ENCODE measurements at places on chromosomes 6 and 20. TPM values are rescaled to one million over a fixed set of nuclear protein-coding genes. Genes with fewer than 3 reads are reported as not detected.

The MEP1A gene
- not detected for total RNA-seq

The DZANK1 gene
- 1.8 TPM for total RNA-seq

The SLC22A3 gene
- total RNA-seq = 6.3 TPM

The SLC22A16 gene
- 0.39 TPM for total RNA-seq

The CFAP206 gene
- 0.37 TPM for total RNA-seq

The FAM209B gene
- not detected for total RNA-seq

The PSMB9 gene
- 27.2 TPM for total RNA-seq

The EEF1A2 gene
- total RNA-seq = not detected

The L3MBTL1 gene
- 1.9 TPM for total RNA-seq

The KHDRBS2 gene
- not detected for total RNA-seq

The APCDD1L gene
- total RNA-seq = 14.9 TPM

The PSMB1 gene
- total RNA-seq = 183 TPM

The MDC1 gene
- 7.6 TPM for total RNA-seq

The CENPW gene
- 0.64 TPM for total RNA-seq

The TINAG gene
- total RNA-seq = not detected

The ZNF334 gene
- 2.8 TPM for total RNA-seq

The SEC23B gene
- total RNA-seq = 20.5 TPM

The LRFN2 gene
- not detected for total RNA-seq

The CST3 gene
- 3,122 TPM for total RNA-seq

The CLPSL2 gene
- not detected for total RNA-seq

The RALGAPB gene
- 17.8 TPM for total RNA-seq

The ACOT8 gene
- total RNA-seq = 27.6 TPM

The RAB44 gene
- not detected for total RNA-seq

The MAFB gene
- 30.5 TPM for total RNA-seq

The DEFB132 gene
- total RNA-seq = not detected

The LY6G6F gene
- total RNA-seq = not detected

The PRDM13 gene
- total RNA-seq = not detected

The ZC2HC1B gene
- total RNA-seq = not detected

The ERMARD gene
- 11.1 TPM for total RNA-seq

The DUSP15 gene
- 0.34 TPM for total RNA-seq

The PLA2G7 gene
- total RNA-seq = not detected

The DNAJC5 gene
- total RNA-seq = 33.3 TPM

The CD93 gene
- total RNA-seq = 16.9 TPM

The TSPO2 gene
- total RNA-seq = not detected

The BPIFB4 gene
- total RNA-seq = 0.24 TPM

The SAMD3 gene
- not detected for total RNA-seq

The OR2B3 gene
- not detected for total RNA-seq

The PEX7 gene
- total RNA-seq = 5.4 TPM

The SEMG1 gene
- not detected for total RNA-seq

The CYP21A2 gene
- total RNA-seq = 0.15 TPM

The FRMD1 gene
- total RNA-seq = not detected

The LRRC73 gene
- total RNA-seq = 0.15 TPM

The HTR1E gene
- total RNA-seq = not detected

The HCK gene
- not detected for total RNA-seq

Measured in cardiac ventricle fibroblast (primary cell).